Lower lobe of right lung (tissue), 2 donors: ENCODE measurements at places on chromosomes 5 and 9. TPM values are rescaled to one million over a fixed set of nuclear protein-coding genes. Genes with fewer than 3 reads are reported as not detected.

DNA sequence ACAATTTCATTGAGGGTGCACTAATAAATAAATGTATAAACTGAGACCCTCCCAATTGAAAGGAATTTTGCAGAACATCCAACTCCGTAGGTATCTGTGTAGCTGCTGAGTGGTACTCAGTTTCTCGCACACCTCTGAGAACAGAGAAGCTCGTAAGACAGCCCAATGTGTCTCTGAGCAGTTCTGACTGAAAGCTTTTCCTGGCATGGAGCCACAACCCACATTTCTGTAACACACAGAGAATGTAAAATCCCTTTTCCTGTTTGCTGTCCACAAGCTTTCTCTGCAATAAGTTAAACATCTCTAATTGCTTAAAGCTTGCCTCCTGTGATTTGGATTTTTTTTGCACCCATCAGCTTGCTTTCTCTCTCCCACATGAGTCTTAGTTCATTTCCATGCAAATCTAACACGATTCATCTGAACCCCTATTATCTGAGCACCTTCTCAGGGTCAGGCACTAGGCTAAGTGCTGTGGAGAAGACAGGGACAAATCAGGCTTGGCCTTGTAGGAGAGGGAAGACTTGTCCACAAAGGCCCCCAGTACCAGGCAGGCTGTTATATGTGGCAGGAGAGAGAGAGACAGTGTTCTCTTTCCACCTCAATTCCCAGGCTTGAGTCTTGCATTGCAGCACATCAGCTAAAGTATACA is 44.2 kb upstream of the COL15A1 start:
- DNase-seq, result no peak

DNA sequence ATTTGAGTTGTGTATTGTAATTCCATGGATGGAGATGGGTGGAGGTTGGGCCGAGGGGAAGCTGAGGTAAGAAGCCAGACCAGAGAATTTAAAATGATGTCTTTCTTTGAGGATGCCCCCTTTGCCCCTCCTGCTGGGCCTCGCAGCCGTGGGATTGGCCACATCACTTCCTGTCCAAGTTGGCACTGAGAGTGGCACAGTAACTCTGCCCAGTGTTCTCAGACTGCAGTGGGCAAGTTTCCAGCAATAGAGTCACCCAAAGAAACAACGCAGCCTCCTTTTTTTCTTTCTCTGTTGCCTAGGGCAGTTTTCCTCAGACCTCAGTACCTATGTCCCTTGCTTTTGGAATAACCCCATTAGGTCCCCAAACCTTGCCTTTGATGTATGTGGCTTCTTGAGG is 306.6 kb upstream of the DMRT1 start:
- DNase-seq, result no peak

DNA sequence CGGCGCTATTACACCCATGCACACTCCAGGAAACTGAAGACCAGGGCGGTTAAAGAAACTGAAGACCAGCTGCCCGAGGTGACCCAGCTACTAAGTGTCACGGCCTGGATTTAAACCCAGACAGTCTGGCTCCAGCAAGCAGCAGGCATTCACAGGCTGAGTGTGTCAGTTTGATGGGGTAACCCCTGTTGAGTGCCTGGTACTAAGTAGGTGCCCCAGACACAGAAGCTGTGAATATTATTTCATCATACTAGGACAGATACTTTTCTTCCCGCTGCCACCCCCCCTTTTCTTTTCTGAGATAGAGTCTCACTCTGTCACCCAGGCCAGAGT is 7.3 kb downstream of the ENG start:
- no peak for DNase-seq

Gene RXRA
- 85.7 TPM for total RNA-seq

Gene CDH9
- not detected for total RNA-seq

GRCh38 chr5:167793700-167794099 is 497.7 kb upstream of the WWC1 start:
- no peak for DNase-seq

GRCh38 chr5:36199620-36200019 is 42.1 kb downstream of the NADK2 start:
- no peak for DNase-seq
